ENCODE measurements at places on chromosomes 6 and 20.

DNA sequence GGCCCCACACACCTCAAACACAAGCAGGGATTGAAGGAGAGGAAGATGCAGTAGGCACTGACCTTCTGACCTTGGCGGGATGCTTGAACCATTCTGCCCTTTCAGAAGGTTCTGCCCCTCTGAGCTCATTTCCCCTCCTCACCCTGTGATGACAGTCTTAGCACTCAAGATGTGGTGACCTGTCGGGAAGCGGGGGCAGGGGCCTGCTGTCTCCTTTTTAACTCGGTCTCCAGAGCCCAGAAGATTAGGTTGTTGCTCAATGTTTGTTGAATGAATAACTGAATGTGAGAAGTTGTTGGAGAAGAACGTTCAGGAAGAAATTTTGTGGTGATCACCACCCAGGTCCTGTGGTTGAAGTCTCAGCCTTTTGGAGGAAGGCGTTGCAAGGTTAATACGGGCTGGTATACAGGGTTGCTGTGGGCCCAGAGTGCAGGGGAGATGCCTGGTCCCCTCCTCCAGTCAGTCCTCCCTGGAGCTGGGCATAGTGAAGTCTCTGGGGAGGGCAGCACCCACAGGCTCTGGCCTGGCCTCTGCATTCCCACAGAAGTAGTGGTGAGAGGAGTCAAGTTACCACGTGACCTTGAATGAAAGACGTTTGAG is 49.7 kb upstream of the FUCA2 start:
- H3K27me3 ChIP-seq = no peaks in the 10 kb centered on the region
- DNase-seq = no peak
- no peak overlapping the region for H3K4me3 ChIP-seq
- no peak overlapping the region for H3K27ac ChIP-seq
- no peaks in the 10 kb centered on the region for H3K4me1 ChIP-seq
- no peaks in the 10 kb centered on the region for H3K36me3 ChIP-seq

DNA sequence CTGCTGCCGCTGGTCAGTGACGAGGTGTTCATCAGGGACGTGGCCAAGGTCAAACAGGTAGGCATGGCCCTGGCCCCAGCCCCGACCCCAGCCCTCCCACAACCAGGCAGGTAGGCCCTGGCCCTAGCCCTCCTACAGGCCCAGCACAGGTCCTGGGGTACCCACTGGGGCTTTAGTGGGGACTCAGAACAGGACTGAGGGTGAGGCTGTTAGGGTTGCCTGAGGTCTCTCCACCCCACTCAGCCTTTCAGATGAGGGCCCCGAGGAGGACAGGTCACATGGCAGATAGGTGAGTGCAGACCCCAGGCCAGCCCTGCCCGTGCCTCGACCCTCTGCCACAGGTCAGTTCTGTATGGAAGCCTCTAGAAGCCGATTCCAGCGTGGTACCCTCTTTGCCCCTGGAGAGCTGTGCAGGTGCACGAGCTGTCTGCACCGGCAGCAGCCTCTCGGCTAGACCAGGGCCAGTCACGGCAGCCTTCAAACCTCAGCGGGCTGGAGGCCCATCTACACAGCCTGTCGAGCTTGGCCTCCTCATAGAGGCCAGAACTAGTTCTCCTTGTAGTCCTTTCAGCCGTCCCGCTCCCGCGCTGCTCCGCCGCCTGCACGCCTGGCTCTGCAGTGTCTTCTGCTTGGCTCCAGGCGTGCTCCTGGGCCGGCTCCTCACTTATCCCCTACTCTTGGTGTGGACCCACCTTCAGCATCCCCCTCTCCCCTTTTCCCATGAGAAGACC is 35.5 kb downstream of the PYGB start:
- H3K27ac ChIP-seq = no peak overlapping the region
- peaks cover 87% of the 10 kb centered on the region for H3K36me3 ChIP-seq
- peak; percentile 15 for DNase-seq

DNA sequence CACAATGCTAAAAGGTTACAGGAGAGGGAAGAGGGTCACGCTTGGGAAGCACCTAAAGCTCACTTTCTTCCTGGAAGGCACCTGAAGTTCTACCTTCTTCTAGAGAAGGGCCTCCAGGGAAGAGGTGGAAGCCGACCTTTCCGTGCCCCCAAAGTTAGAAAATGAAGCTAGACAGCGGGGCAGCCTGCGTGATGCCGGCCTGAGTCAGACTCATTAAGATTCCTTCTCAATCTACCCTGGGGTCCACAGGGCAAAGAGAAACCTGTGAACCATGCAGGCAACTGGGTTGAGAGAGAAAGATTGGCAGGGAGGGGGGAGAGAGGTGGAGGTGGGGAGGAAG is 54.8 kb upstream of the CCDC167 start:
- H3K27me3 ChIP-seq = no peaks in the 10 kb centered on the region
- DNase-seq = no peak
- no peaks in the 10 kb centered on the region for H3K4me1 ChIP-seq
- H3K27ac ChIP-seq = no peak overlapping the region
- H3K36me3 ChIP-seq = no peaks in the 10 kb centered on the region

GRCh38 chr6:152750694-152751093 is at the start of gene VIP:
VIP (plus strand) TSS chr6:152750797; CDS start chr6:152752178, 1,381 bp downstream.
- no peaks in the 10 kb centered on the region for H3K27me3 ChIP-seq
- H3K27ac ChIP-seq = no peak within 1 kb of the TSS
- H3K4me1 ChIP-seq = no peaks in the 10 kb centered on the region
- no peak for DNase-seq
- H3K4me3 ChIP-seq = no peak within 1 kb of the TSS

DNA sequence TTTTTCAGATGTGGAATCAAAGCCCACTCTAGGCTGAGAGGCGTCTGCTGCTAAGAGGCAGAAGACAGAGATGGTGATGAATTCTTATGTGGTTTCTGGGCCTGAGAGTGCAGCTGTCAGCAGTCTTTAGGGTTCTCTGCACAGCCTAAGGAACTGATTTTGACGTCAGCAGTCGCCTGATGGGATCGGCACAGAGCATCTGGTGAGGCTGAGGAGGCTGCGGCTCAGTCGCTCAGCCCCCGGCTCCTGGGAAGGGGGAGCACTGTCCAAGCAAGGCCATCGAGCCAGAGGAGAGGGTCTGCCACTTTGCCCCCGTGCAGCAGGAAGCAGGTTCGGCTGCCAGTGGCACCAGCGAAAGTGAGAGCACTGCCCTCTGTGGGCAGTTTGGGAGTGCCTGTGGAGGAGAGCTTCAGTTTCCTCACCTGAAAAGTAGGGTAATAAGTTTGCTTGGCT is 92.5 kb downstream of the TCP11 start:
- H3K4me1 ChIP-seq = peaks cover 77% of the 10 kb centered on the region
- no peaks in the 10 kb centered on the region for H3K36me3 ChIP-seq
- H3K4me3 ChIP-seq = no peak overlapping the region

DNA sequence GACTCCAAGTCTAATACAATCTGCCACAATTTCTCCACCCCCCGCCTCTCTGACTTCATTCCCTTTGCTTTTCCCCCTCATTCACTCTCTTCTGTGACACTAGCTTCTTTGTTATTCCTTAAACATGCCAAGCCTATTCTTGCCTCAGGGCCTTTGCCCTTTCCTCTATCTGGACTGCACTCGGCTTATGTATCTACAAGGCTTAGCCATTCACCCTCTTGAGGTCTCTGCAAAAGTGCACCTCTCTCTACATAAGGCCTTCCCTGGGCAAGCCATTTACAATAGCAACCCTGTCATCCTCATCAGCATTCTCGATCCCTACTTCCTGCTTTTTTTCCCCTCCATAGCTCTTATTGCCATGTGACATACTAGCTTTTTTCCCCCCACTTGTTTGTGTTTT is 168.9 kb downstream of the PDSS2 start:
- H3K4me3 ChIP-seq = no peak overlapping the region
- DNase-seq = no peak
- no peak overlapping the region for H3K27ac ChIP-seq

DNA sequence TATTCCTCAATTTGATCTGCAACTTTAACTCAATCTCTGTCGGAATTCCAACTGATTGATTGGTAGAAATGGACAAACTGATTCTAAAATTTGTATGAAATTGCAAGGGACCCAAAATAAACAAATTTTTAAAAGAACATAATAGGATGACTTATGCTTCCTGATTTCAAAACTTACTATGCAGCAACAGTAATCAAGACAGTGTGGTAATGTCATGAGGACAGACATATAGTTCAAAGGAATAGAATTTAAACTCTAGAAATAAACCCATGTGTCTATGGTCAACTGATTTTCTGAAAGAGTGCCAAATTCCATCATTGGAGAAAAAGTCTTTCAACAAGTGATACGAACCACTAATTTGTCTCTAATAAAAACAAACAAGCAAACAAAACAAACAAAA is 1320.1 kb upstream of the GJE1 start:
- H3K4me1 ChIP-seq = no peaks in the 10 kb centered on the region
- H3K36me3 ChIP-seq = no peaks in the 10 kb centered on the region
- H3K27me3 ChIP-seq = no peaks in the 10 kb centered on the region

DNA sequence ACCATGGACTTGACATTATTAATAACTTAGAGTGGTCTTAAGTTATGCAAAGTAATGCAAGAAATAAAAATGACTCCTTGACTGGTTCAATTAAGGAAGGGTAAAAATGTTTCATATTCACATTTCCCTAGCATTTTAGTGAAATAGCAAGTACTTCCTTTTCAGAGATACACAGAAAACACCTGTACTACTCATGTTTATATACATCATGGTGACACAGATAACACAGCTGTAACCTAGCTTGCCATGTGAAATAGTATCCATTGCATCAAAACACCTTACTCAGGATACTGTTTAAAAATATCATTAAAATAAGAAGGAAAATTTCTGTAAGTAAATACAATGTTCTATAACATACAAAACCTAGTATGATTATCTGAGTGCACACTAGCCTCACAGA is 102.4 kb downstream of the AHI1 start:
- H3K4me1 ChIP-seq = no peaks in the 10 kb centered on the region
- DNase-seq = no peak
- H3K27ac ChIP-seq = no peak overlapping the region
- H3K4me3 ChIP-seq = no peak overlapping the region

DNA sequence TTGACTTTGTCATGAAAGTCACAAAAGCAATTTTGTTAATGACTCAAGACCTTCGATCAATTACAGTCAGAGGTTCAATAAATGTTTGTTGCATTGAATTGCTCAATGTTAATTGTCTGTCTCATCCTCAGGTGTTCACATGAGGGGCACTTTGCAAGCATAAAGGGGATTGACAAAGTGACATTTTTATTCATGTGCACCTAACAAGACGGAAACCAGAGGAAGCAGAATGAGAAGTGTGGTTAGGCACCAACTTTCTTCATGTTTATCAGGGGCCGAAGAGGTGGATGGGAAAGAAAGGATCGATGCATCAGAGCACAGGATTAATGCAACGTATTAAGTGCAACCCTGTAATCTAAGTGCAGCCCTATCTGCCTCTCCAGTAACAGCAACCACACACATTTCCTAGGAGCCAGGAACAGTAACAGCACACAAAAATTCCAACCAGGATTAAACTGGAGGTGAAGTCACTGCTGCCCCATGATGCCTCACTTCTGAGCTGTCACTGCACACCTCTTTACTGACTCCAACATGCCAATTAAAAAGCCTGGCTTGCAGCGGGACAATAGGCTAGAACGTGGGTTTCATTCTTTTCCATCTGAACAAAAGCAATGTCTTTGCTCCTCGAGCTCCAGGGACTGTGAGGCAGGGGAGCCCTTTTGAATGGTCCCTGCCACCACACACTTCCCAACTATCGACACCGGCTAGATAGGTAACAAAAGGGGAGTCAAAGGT is 262.7 kb downstream of the CD83 start:
- H3K27me3 ChIP-seq = no peaks in the 10 kb centered on the region
- no peaks in the 10 kb centered on the region for H3K4me1 ChIP-seq
- H3K27ac ChIP-seq = no peak overlapping the region
- H3K36me3 ChIP-seq = no peaks in the 10 kb centered on the region

- DNase-seq = no peak
- no peak overlapping the region for H3K27ac ChIP-seq
- no peak overlapping the region for H3K4me3 ChIP-seq
- H3K4me1 ChIP-seq = no peaks in the 10 kb centered on the region
Measured at GRCh38 chr6:148596891-148597455, 149.9 kb upstream of the UST start.

GRCh38 chr6:155708100-155708499 is 252.5 kb upstream of the NOX3 start:
- no peak overlapping the region for H3K27ac ChIP-seq
- no peaks in the 10 kb centered on the region for H3K27me3 ChIP-seq
- H3K4me3 ChIP-seq = no peak overlapping the region
- no peaks in the 10 kb centered on the region for H3K36me3 ChIP-seq

DNA sequence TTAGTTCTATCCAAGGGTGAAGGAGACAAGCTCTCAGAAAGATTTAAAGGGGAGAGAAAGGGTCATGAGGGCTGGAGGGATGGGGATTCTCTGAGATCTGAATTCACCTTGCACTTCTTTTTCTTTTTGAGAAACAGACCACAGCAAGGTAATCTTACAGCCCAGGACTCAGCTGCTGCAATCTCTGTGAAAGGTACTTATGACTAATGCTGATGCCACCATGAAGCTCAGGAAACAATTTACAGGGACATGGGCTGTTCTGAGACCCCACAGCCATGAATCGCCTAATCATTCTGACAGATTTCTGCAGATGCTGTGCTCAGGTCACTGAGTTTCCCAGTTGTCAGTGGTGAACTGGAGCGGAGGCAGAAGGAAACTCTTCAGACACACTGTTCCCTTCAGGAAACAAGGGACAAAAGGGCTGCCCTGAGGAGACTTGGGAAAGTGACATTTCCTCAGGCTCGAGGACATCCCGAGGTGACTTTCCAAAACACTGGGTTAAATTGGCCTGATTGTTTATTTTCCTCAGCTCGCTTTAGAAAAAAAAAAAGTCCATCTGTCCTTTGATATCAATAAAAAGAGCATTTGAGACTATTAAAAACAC is 103.8 kb upstream of the PLCB4 start:
- no peaks in the 10 kb centered on the region for H3K4me1 ChIP-seq
- DNase-seq = no peak
- H3K36me3 ChIP-seq = no peaks in the 10 kb centered on the region
- H3K4me3 ChIP-seq = no peak overlapping the region

DNA sequence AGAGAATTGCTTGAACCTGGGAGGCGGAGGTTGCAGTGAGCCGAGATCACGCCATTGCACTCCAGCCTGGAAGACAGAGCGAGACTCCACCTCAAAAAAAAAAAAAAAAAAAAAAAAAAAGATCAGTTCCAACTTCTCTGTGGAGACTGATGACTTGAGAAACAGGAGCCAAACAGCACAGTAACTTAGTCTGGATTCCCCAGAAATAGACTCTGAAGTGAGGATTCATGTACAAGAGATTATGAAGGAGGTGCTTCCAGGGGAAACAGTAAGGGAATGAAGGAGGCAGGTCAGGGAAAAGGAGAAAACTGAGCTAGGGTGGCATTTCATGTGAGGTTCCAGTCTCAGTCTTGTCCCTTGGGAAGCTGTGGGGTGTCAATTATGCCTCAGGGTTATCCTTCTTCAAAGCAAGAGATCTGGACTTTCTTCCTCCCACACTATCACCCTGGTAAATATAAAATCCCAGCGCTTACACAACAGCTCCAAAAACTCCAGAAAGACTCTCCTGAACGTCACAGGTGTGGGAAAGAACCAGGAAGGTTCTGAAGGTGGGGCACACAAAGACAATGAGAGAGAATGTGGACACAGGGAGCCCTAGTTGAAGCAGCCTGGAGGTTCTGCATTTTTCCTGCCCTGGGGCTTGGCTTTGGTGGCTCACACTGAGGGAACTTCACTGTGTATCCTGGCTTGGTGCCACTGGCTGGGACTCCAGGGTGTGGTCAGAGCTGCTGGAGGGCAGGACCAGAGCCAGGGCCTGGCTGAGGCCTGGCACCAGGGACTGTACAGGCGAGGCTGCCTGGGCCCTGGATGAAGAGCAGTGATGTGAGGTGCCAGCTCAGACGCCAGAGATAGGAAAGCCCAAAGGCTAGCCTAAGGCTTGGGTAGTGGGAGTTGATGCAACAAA is 46.8 kb downstream of the PCNA start:
- peak overlapping the region; percentile 67 for H3K27ac ChIP-seq
- peak; percentile 96 for DNase-seq
- no peaks in the 10 kb centered on the region for H3K36me3 ChIP-seq
- H3K4me3 ChIP-seq = no peak overlapping the region

Data from upper lobe of left lung (tissue), 6 donors.